ENCODE measurements at places on chromosomes 16 and 17.

DNA sequence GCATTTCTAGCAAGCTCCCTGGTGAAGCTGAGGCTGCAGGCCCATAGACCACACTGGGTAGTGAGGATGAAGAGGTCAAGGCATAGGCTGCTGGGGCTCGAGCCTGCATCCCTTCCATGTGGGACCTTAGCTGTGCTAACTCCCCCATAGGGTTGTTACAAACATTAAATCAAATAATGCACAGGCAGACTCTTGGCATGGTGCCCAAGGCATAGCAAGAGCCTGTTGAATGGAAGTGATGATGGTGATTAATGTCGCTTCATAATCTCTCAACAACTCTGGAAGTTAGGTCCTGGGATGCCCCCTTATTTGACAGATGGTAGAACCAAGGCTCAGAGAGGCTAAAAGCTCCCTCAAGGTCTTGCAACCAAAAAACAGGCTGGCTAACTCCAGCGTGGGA, 283.9 kb upstream of the EEF2KMT start:
- DNase-seq = no peak

GRCh38 chr17:41781404-41782110, 5.0 kb downstream of the JUP start:
- peak; percentile 85 for DNase-seq

DNA sequence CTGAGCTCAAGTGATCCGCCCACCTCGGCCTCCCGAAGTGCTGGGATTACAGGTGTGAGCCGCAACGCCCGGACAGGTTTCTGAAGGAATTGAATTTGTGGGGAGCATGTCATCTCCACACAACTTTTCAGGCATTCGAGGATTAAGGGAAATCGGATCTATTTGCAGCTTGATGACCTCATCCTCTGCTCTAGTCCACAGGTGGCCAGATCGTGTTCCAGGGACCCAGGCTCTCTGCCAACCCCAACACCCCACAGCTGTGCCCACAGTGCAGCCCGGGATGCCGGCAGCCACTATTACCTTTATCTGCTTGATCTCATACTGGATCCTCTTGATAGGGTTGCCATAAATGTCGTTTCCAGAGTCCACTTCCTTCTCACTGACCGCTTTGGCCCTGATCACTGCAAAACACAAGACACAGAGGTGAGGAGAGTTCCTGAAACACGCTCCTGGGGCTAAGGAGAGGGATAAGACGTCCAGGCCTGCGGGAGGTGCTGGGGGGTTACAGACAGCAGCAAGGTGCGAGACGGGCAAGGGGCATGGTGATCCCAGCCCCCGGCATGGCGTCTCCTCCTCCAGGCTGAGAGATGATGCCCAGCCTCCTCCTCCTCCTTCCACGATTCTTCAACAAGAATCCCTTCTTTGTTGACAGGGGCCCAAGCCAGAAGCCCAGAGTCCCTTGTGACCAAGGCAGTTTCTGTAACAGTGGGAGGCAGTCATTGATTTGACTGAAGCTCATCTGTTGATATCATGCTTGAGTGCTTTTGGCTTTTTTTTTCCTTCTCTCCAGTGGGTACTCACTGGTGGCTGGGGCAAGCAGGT, 29.3 kb downstream of the CEP295NL start:
- DNase-seq = no peak

GRCh38 chr16:56877486-56878182, 12.6 kb downstream of the SLC12A3 start:
- no peak for DNase-seq

- DNase-seq = no peak
Measured at GRCh38 chr17:77632619-77633018, 325.9 kb upstream of the TNRC6C start.

DNA sequence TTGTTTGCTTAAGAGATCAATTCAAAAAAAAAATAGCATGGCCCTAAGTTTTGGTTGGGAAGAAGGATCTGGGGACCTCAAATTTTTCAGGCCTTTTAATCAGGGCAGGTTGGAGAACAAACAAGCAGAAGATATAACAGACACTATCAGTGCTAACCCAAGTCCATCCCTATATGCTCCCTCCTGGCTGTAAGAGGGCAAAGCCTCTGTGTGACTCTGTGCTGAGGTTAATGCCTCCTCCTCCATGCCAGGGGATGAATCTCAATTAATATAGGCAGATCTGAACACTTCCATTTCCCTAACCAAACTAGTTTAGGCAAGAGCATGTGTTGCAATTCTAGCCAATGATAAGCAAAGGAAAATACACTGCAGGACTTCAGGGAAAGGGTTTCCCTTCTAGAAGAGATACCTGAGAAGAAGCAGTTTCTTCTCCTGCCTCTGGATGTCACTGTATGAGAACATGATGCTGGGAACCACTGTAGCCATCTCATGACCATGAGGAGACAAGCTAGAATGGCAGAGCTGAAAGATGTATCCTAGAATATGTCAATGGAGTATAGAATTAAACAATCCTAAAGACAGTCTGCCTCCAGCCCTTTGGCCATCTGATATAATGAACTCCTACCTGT, 76.0 kb downstream of the CHD9NB start:
- no peak for DNase-seq

- no peak for DNase-seq
Measured at GRCh38 chr16:72530434-72530833, 358.5 kb upstream of the PMFBP1 start.

DNA sequence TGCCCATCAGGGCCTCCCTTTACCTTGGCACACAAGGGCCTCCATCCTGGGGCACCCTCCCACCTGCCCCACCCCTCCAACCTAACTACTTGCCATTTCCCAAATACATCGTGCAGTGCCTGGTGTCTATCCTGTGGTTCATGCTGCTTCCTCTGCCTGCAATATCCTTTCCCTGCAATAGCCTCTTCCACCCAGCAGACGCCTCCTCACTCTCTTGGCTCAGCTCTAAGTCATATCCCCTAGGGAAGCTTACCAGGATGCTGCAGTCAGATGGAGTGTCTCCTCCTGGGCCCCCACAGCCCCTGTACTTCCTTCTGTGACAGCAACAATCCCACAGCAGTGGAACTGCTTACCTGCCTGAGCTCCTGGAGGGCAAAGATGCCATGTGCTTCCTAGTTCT, 36.7 kb downstream of the CCDC182 start:
- DNase-seq = no peak

DNA sequence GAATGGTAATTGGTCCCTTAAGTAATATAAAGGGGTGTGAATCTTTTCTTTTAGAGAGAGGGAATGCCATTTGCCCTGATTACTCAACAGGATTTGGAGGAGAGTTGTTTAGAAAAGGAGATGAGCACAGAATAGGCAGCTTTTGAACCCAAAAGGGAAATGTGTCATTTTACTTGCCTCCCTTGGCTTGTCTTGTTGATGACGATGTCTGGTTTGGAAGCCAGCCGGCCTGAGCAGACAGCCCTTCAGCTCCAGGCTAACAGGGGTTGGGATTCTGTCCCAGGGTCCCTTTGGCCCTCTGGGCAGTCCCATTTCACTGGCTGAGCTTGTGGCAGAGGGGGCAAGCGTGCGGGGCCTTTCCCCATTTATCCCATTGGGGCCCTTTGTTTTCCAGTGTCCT, 22.3 kb upstream of the PRKAR1A start:
- DNase-seq = no peak

- DNase-seq = no peak
Measured at GRCh38 chr16:77408607-77409006, 26.2 kb downstream of the ADAMTS18 start.

GRCh38 chr16:3754081-3754703, 36.9 kb upstream of the TRAP1 start:
- DNase-seq = no peak

- no peak for DNase-seq
Measured at GRCh38 chr17:76820039-76820438, 48.2 kb upstream of the MGAT5B start.

DNA sequence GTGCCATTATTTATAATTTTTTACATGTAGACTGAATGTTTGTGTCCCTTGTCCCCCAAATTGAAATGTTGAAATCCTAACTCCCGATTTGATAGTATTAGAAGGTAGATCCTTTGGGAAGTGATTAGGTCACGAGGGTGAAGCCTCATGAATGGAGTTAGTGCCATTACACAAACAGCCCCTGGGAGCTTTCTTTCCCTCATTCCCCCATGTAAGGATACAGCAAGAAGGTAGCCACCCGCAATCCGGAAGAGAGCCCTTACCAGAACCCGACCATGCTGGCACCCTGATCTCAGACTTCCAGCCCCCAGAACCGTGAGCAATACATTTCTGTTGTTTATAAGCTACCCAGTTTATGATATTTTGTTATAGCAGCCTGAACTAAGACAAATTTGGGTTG, 143.2 kb downstream of the NPIPB5 start:
- no peak for DNase-seq

DNA sequence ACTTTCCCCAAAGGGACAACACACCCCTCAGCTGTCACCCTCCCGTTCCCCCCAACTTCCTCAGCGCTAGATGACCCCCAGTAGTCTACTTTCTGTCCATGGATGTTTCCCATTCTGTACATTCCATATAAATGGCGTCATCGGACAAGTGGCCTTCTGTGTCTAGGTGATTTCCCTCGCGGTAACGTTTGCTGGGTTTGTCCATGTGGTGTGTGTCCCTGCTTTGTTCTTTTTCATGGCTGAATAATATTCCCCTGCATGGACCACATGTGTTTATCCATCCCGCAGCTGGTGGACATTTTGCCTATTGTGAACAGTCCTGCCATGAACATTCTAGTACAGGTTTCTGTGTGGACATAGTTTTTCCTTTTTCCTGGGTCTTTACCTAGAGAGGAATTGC, 7.3 kb upstream of the TEDC2 start:
- DNase-seq = no peak

DNA sequence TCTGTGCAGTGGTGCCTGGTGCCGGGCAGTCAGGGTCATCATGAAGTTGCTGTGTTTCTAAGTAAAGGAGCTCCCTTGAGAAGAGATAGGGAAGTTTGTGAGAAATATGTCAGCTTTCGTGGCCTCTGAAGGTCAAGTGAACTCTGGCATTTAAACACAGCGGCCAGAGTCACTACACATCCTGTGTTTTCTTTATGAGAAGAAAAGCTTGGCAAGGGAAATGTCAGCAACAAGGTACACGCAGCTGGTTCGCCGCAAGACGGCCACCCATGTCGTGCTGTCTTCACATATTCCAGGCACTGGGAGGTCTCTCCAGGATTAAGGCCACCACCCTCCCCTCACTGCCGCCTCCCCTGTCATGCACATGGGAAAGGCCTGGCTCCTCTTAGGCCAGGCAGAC, 33.2 kb upstream of the PEMT start:
- no peak for DNase-seq

GRCh38 chr17:16215965-16216316, 607 bp upstream of the NCOR1 start:
- DNase-seq = no peak

GRCh38 chr17:16383216-16383615, 2.3 kb downstream of the UBB start:
- no peak for DNase-seq

All from glutamatergic neuron (in vitro differentiated cells).